ENCODE measurements at places on chromosomes 6 and 20.
A peak's percentile ranks its signal among the peaks of the same experiment; 100 is the strongest.

DNA sequence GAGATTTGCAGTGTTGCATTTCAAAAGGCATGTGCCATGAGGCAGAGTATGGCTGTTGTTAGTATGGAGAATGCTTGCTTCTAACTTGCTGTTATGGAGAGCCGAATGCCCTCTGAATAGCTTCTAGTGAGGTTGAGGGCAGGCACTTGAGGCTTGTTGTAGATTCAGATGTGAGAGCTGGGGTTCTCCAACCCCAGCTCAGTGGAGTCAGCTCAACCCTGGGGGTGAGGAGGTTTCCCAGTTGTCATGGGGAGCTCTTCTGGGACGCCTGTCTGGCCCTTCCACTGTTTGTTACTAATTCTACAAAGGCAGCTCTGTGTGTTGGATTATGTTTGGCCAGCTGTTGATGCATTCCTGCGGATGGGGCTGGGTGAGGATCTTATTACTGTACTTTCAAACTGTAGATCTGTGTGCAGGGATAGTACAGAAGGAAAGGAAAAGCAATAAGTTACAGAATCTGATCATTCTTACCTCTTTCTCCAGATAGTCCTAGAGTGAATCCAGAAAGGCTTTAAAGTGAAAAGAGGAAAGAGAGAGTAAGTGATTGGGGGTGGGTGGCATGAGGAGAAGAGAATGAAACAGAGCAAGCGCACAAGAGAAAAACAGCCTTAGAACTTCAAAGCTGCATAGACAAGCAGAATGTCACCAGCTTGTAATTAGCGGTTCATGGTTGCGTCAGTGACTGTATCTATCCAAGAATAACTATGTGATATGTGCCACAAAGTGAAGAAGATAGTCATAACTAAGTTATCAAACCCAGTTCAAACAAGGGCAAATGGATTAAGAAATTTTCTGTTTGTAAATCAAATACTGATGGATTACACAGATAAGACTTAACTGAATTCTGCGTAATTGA is 148.7 kb downstream of the PRL start:
- DNase-seq, result no peak

GRCh38 chr6:93323630-93324029 is 95.7 kb downstream of the EPHA7 start:
- DNase-seq, result no peak

- no peak for DNase-seq
Measured at GRCh38 chr6:151330130-151330696, 61.1 kb downstream of the ZBTB2 start.

DNA sequence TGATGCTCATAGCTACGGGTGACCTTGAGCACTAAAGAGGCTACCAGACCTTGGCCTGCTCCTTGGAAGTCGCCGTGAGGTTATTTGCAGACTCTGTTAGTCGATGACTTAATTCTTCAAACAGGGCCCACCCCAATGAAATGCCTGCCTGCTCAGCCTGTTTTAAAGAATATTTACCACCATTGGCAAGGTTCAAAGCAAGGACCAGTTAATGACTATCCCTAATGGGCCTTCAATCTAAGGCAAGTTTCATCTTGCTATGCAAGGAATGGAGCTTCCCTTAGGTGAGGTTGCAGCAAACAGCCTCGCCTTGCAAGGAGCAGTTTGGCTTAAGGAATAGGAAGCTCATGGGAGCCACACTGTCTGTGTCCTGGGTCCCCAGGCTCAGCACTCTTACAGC is 22.9 kb upstream of the SPO11 start:
- no peak for DNase-seq

- no peak for DNase-seq
Measured at GRCh38 chr6:119334535-119335264, 14.9 kb downstream of the MAN1A1 start.

- DNase-seq, result peak; percentile 29
Measured at GRCh38 chr20:43243672-43244269, 54.1 kb upstream of the PTPRT start.

GRCh38 chr6:166904101-166904746 is 52.1 kb downstream of the RNASET2 start:
- no peak for DNase-seq

DNA sequence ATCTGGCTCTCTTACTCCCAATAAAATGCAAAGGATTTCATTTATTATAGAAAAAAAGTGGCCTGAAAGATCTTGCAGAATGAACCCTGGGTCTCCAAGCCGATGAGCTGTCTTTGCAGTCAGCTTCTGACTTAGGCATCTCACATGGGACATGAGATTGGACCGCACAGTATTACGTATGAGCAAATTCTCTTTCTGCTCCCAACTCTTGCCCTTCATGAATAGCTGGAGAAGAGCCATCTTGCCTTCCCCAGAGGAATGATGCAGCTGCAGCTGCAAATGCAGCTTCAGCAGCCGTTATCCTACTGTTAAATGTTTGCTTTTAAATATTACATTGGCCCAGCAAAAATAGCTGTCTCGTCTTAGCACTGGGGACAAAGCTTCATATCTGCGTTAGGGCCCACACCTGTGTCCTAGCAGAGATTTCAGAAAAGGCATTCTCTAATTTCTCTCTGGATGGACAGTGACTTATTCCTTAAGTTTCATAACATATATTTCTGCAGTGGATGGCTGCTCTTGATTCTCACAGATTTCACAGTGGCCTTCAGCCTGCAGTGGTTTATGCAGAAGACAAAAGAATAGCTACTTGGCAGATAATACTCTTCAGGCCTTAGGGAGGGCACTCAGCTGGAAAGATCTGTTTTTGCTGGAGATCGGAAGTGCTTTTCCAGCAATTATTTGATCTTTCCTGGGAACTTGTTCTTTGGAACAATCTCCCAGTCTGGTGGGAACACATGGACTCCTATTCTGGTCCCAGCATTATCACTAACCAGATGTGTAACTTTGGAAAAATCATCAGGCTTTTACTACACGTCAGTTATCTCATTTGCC is 129.2 kb downstream of the FYN start:
- DNase-seq, result no peak

- peak; percentile 23 for DNase-seq
Measured at GRCh38 chr6:85756982-85757381, 114.3 kb upstream of the SYNCRIP start.

- no peak for DNase-seq
Measured at GRCh38 chr6:88785478-88785877, 177.9 kb downstream of the RNGTT start.

- DNase-seq, result peak; percentile 13
Measured at GRCh38 chr6:163324326-163324687, 90.2 kb upstream of the QKI start.

- no peak for DNase-seq
Measured at GRCh38 chr6:80921861-80922460, 815.5 kb downstream of the BCKDHB start.

DNA sequence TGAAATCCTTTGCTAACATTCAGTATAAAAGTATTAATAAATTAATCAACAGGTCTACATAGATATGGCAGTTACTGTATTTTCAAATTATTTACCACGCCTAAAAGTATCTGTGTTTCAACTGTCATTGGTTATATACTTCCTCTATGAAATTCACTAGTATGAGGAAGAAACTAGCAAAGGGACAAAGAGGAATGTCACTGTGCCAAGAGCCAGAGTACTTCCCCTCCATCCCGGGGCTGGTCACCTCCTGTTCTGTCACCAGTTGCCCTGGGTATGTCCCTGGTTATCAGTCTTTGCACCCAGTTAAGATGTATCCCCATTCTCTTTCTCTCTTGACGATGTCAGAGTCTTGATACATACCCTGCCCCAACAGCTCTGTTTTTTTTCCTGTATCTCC is 476.8 kb upstream of the SOX4 start:
- no peak for DNase-seq

Data from A549 (cell line).